HuH-7.5 (cell line): ENCODE measurements at places on chromosomes 12 and 14.

DNA sequence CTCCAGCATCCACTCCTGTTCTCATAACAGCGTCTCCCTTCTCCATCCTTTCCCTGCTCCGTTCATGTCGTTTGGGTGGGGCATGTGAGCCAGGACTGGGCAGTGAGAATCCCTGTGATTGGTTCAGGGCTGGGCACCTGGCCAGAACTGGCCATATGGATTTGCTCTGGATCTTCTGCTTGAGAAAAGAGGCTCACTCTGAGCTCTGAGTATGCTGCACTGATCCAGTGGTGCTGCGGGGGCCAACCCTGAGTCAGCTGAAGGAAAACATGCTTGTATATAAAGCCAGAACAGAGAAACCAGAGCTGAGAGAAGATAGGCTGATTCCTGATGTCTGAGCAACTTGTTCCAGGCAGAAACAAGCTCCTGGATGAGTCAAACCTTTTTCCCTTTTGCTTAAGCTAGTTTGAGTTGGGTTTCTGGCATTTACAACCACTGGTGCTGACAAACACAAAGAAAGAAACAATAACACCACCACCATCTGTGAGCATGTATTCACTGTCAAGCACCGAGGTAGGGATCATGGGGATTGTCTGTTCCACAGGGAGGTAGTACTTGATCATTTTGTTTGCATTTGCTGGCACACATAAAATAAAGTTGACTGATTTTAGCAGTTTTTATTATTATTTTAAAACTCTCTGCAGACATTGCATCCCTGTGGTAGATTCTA lies 14.0 kb upstream of the HPD start:
- DNase-seq = no peak

- peak; percentile 34 for DNase-seq
These were observed 8.0 kb upstream of the CERS5 start for GRCh38 chr12:50174971-50175715.

- no peak for DNase-seq
These were observed 94.0 kb upstream of the FAR2 start for GRCh38 chr12:29054858-29055663.

DNA sequence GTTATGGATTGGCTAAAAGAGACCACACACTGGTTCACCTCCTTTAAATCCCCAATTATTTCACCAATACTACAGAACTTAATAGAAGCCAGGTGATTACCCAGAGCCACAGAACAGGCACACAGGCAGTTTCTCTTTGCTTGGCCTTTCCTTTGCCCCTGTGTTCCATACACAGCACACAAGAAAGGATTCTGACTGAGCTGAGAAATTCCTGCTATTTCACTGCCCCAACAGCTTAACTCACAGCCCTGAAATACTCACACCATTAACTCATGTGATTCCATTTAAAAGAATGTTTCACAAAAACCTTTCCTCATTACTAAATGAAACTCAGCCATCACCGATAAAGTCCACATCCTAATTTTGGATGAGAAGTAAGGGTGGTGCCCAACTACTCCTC lies 133.6 kb downstream of the MED13L start:
- no peak for DNase-seq

GRCh38 chr12:78878866-78879265 lies 14.3 kb downstream of the SYT1 start:
- DNase-seq = no peak
